ENCODE measurements at places on chromosomes 2 and 18. TPM values are rescaled to one million over a fixed set of nuclear protein-coding genes. Genes with fewer than 3 reads are reported as not detected.

DNA sequence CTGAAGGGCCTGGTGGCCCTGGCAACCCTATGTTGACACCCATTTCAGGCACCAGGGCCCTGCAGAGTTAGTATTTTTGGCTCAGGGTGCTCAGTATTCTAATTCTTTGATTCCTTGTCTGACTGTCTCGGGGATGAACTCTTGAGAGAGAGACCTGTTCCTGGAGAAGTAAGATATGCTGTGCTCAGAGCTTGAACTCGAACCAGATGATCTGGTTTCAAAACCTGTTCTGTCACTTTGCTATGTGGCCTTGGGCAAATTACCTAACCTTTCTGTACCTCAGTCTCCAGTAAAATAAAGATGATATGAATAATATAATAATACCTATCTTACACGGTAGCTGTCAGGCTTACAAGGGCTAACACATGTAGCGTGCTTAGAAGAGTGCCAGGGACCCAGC lies 294.2 kb downstream of the DYSF start:
- no peak for DNase-seq

DNA sequence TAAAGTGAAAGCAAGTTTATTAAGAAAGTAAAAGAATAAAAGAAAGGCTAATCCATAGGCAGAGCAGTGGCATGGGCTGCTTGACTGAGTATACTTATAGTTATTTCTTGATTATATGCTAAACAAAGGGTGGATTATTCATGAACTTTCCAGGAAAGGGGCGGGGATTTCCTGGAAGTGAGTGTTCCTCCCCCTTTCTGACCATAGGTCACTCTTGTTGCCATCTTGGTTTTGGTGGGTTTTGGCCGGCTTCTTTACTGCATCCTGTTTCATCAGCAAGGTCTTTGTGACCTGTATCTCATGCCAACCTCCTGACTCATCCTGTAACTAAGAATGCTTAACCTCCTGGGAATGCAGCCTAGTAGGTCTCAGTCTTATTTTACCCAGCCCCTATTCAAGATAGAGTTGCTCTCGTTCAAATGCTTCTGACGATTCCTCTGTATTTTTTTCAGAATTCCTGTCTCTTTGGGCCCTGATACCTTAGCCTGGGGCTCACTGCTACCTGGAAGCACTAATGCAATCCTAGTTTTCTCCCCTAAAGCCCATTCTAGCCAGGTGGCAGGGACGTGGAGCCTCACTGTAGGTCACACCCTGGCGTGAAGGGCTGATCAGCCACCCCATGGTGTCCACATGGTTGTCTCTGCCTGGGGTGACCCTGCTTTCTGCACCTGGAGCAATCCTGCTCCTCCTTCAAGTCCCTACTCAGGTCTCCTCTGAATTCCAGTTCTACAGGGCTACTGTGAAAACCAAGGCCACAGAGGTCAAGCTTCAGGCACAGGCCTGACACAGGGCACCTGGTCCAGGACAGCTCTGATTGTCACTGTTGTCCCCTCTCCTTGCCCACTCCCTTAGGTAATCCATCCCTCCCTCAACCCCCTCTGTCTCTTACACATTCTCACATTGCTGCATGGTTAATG lies 6.0 kb upstream of the SLC35F6 start:
- peak; percentile 100 for DNase-seq

- no peak for DNase-seq
Observed at GRCh38 chr2:235951982-235952381, 216.2 kb downstream of the GBX2 start.

- DNase-seq, result no peak
Observed at GRCh38 chr18:79257480-79257879, 138.2 kb upstream of the NFATC1 start.

The VIL1 gene
- not detected for total RNA-seq

The GAL3ST2 gene
- total RNA-seq, result 0.25 TPM
